Stimulated activated CD4-positive, alpha-beta T cell treated with anti-CD3 and anti-CD28 coated beads, TNF-alpha, amount 100 ng/mL, for 4 hours (primary cell): ENCODE measurements at places on chromosomes 3 and 15.

- DNase-seq: no peak
Measured at GRCh38 chr3:18806633-18807032, 341.7 kb upstream of the KCNH8 start.

GRCh38 chr3:121894301-121894990 lies at the start of gene SLC15A2:
TSS of gene SLC15A2 (plus strand) at chr3:121894401. CDS start at chr3:121894477, 76 bp downstream.
- DNase-seq: no peak

DNA sequence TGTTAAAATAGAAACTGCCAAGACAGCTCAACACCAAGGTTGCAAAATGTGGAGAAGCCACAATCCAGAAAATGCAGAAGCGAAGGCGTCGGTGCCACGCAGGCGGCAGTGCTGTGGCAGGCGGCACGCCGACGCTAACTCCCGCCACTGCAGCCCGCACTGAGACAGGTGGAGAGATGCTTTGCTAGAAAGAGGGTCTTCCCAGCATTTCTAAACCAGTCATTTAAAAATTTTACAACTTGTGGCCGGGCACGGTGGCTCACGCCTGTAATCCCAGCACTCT lies 23.2 kb downstream of the CYFIP1 start:
- DNase-seq: no peak

DNA sequence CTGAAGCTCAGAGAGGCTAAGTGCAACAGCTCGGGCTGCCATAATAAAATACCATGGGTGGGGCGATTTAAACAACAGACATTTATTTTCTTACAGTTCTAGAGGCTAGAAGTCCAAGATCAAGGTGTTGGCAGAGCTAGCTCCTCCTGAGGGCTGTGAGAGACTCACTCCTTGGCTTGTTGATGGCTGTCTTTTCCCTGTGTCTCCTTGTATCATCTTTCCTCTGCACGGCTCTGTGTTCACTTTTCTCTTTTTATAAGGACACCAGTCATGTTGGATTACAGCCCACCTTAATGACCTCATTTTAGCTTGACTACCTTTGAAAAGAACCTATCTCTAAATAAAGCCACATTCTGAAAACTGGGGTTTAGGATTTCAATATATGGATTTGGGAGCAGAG lies 129.7 kb downstream of the RPL22L1 start:
- no peak for DNase-seq

DNA sequence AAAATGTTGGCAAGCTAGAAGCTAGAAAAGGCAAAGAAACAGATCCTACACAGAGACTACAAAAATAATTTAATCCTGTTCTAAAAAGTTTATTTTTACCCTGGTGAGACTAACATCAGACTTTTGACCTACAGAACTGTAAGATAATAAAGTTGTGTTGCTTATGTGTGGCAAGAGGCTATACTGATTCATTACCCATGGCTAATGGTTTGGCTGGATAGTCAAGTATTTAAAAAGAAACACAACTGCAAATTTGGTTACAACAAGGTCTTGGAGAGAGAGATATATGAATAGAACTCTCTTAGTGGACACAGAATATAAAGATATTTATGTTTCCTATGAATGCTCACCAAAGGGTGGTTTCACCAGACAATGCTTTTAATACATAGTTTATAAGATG lies 364.2 kb upstream of the PLSCR5 start:
- no peak for DNase-seq
